NCI-H1930 (cell line): ENCODE measurements at places on chromosomes 1 and 21.

GRCh38 chr1:41683681-41684500, 199.4 kb upstream of the EDN2 start:
- DNase-seq, result no peak

- DNase-seq, result no peak
These were observed 80.2 kb upstream of the GADD45A start for GRCh38 chr1:67604778-67605177.

DNA sequence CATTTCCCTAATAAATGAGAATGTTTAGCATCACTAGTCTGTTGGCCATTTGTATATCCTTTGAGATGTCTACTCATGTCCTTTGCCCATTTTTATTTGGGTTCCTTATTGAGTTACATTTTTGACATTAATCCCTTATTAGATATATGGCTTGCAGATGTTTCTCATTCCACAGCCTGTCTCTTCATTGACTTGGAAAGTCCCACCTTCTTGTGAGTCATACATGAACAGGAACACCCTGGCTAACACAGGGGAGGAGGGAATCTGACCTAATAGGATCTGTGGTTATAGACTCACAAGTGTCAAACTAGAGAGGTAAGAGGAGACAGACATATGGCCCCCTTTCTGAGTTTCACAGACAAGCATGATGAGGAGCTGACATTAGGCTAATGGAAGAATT, 11.5 kb downstream of the ZP4 start:
- no peak for DNase-seq

- DNase-seq, result no peak
These were observed 19.8 kb upstream of the SMYD3 start for GRCh38 chr1:246526915-246527314.

GRCh38 chr1:230073371-230074035, 6.5 kb downstream of the GALNT2 start:
- no peak for DNase-seq

- no peak for DNase-seq
These were observed 660 bp upstream of the PDE4B start for GRCh38 chr1:65791801-65792668.

DNA sequence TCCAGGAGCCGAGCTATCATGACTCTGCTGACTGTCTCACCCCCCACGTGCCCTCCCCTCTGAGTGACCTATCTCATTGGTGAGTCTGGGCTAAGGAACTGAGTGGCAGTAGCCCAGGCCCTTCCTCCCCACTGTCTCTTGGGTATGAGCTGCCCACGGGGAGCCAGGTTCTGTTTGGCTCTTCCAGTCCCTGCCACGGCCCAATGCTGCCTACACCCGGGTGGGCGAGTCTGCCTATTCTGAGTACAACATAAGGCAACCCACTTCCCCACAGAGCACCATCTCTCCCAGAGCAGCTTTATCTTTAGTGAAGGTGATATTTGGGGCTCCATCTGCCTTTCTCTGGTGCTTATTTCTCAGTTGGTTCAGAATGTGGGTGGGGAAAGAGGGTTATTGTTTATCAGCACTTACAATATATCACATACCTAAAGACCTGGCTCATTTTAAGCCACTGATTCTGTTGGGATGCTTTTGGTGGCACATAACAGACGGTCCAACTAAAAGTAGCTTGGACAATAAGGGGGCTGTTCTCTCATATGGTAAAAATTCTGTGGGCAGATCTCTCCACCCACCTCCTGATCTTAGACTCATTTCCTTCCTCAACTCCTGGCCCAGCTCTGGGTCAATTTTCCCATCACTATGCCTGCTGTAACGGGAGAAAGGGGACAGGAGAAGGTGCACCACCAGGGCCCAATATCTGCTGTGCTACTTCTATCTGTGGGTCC, 27.7 kb upstream of the VWA5B1 start:
- DNase-seq, result no peak

GRCh38 chr1:109931189-109931731, 20.6 kb downstream of the CSF1 start:
- peak; percentile 10 for DNase-seq

GRCh38 chr1:115710859-115711624, 57.5 kb downstream of the CASQ2 start:
- DNase-seq, result no peak

- DNase-seq, result no peak
These were observed 29.6 kb downstream of the DUSP10 start for GRCh38 chr1:221712198-221712684.

- no peak for DNase-seq
These were observed 67.5 kb downstream of the DNTTIP2 start for GRCh38 chr1:93811326-93812065.

GRCh38 chr1:189682591-189682990, 795.1 kb downstream of the BRINP3 start:
- no peak for DNase-seq

DNA sequence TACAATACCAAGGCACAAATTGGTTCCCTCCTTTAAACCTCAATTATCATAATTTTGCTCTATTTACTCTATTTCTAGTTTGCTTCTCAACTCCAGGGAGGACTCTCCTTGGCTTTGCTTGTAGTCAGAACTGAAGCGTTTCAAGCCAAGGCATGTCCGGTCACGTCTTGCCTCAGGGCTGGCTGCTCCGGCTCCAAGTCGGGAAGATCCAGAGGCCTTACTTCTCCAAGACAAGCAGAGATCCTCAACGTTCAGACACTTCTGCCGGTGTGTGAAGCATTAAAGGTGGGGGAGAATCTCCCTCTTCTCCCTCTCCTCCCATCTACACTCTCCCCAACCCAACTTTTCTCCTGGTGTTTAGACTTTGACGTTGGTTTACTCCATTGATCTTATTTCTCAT, 7.2 kb upstream of the HHAT start:
- no peak for DNase-seq
